Activated gamma-delta T cell (primary cell): ENCODE measurements at places on chromosomes 12 and 14.

GRCh38 chr12:132336451-132337413 is 7.3 kb upstream of the GALNT9 start:
- no peak for DNase-seq

DNA sequence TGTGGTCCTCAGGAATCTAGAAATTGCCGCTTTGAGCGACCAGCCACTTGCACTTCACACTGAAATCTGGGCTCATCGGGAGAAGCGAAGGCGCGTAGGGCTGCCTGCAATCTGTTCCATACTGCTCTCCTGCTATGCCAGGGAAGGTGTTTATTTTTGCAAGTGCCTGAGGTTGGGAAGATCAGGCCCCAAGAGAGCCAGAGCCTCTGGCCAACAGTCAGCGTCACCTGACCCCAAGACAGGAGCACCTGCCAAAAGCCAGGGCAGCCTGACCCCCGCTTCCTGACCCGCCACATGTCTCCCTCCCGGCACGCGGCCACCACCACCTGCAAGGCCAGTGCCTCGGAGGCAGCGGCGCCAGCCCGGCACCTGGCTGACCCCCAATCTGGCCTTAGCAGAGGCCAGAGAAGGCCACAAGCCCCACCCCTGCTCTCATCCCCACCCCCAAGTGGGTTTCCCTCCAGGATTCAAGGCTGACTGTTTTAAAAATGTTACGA is 94.4 kb downstream of the CHGA start:
- no peak for DNase-seq

GRCh38 chr14:81676395-81676794 is 142.7 kb upstream of the SEL1L start:
- DNase-seq: no peak

GRCh38 chr14:84021433-84021832 is 1508.5 kb upstream of the FLRT2 start:
- no peak for DNase-seq

DNA sequence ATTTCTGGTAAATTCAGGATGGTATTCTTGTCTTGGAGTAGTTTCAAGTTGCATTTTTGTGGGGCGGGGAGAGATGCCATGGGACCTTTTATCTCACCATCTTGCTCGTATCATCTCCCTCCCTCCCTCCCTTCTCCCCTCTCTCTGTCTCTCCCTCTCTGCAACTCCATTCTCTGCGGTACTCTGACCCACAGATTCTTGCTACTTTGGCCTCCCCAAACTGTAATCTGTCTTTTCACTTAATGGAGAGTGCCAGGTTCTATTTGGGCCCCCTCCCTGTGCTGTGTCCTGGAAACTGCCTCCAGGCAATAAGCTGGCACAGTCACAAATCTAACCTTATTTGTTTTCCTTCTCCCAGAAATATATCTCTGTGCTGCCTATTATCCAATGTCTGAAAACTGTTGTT is 175.2 kb downstream of the PAWR start:
- DNase-seq: no peak

- DNase-seq: no peak
Measured at GRCh38 chr12:67091204-67091603, 178.0 kb upstream of the CAND1 start.

- DNase-seq: no peak
Measured at GRCh38 chr12:127273626-127274025, 993.3 kb upstream of the TMEM132C start.

- no peak for DNase-seq
Measured at GRCh38 chr14:100201701-100202100, 37.2 kb upstream of the YY1 start.

- DNase-seq: no peak
Measured at GRCh38 chr12:40691913-40692764, at the start of gene CNTN1. Gene CNTN1 (plus strand): TSS chr12:40692439.

DNA sequence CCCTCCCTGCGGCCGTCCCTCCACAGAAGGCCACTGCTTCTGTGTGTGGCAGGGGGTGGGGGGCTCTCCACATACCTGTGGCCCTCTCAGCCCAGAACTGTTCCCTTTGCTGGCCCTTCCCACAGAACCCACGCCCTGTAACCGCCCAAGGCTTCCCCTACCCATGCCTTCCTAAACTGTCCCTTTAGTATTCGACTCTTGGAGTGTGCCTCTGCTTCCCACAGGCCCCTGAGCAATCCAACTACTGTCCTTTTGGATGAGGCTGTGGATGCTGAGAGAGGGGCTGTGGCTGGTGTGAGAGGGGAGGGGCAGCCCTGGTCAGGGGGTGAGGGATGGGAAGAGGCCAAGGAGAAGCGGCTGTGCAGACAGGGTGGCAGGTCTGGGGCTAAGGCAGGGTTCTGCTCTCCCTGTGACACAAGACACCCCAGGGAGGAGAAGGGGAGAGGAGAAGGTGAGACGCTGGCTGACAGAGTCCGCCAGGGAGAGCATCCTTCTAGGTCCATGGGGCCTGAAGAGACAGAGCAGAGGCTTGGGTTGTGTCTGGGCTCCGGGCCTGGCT is 46.0 kb downstream of the DLK1 start:
- DNase-seq: no peak

GRCh38 chr12:130788515-130788914 is 50.5 kb downstream of the STX2 start:
- no peak for DNase-seq

- no peak for DNase-seq
Measured at GRCh38 chr12:84842406-84843013, 70.1 kb downstream of the SLC6A15 start.
